ENCODE measurements at places on chromosomes 3 and 15.

DNA sequence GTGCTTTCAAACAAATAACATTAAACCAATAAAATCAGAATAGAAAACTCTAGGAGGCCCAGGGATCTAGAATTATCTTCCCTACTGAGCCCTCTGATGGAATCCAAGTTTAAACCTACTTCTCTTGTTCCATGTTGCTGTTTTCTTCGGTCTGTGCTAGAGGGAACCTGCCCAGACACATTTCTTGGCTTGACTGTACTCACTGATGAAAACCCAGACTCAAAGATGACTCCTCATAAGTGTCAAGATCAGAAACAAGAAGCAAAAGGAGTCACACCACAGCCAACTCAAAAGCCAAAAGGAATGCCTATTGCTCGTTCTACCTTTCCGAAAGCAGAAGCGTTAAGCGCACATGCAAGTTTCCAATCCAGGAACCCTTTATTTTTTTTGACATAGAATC is 31.6 kb downstream of the SCAP start:
- no peak for DNase-seq

DNA sequence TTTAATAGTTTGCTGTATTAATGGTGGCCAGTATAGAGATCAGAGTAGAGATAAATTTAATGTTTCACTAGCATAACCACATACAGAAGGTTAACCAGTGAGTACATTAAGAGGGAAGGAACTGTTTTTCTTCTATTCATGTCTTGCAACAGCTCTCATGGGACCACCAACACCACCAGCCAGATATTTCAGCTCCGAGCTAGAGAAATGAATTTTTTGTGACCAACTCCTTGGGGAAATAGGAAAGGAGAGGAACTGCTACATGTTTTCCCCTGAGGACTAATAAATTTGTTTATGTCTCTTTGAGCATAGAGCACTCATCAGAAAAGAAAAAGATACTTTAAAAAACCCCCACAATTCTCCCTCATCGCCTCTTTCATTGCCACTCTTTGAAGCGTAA is 247.5 kb downstream of the MBNL1 start:
- DNase-seq: no peak

DNA sequence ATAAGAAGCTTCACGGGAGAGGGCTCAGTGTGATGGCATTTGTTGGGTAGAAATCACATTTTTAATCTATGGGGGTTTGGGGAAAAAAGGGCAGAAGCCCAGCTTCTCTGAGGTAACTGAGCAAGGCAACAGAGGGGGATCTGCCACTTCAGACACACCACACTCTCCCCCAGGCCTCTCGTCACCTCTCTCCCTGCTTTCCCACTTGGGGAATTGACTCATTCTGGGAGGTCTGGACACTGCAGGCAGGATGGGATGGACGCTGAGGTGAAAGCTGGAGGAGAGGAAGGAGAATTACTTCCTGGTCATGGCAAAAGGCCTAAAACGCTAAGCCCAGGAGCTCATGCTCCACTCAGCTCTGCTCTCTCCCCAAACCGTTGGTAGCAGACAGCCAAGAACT is 33.2 kb downstream of the MYO5C start:
- DNase-seq: no peak

DNA sequence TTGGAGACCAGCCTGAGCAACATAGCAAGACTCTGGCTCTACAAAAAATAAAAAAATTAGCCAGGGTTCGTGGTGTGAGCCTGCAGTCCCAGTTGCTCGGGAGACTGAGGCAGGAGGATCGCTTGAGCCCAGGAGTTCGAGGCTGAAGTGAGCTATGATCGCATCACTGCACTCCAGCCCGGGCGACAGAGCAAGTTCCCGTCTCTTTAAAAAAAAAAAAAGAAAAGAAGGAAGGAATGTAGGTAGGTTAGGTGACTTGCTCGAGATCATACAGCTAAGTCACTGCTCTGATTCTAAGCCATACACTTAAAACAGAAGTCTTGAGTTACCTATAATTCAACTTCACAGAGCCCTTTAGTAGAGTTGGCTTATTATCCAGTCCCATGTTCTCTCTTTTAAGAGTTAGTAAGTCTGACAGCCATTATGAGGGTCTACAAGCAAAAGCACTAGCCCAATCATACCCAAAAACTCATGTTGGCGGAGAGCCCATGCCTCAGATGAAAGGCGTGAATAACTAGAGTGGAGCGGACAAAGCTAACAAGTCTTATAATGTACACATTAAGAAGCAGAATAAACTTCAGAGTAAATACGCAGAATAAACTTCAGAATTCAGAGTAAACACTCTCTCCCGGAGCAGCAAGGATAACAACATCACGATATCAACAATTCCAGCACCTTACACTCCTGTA is 768 bp downstream of the AAGAB start:
- no peak for DNase-seq

DNA sequence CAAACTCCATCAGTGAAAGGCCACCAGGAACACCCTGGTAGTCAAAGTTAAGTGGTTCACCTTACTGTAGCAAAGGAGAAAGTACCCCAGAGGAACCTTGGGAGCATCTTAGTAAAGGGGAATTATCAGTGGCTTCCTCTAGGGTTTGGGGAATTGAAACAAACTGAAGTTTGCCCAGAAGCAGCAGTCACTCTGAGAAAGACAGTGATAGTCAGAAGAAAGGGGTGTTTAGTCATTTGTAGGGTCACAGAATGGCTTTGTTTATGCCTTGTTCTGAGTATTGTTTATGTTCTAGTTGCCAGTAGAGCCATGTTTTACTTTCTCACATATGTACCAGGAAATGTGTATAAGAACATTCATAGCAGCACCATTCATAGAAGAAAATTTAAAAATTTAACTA is 93.8 kb downstream of the FHIT start:
- no peak for DNase-seq

GRCh38 chr15:89577776-89578115 is 2.5 kb downstream of the TICRR start:
- DNase-seq: no peak

DNA sequence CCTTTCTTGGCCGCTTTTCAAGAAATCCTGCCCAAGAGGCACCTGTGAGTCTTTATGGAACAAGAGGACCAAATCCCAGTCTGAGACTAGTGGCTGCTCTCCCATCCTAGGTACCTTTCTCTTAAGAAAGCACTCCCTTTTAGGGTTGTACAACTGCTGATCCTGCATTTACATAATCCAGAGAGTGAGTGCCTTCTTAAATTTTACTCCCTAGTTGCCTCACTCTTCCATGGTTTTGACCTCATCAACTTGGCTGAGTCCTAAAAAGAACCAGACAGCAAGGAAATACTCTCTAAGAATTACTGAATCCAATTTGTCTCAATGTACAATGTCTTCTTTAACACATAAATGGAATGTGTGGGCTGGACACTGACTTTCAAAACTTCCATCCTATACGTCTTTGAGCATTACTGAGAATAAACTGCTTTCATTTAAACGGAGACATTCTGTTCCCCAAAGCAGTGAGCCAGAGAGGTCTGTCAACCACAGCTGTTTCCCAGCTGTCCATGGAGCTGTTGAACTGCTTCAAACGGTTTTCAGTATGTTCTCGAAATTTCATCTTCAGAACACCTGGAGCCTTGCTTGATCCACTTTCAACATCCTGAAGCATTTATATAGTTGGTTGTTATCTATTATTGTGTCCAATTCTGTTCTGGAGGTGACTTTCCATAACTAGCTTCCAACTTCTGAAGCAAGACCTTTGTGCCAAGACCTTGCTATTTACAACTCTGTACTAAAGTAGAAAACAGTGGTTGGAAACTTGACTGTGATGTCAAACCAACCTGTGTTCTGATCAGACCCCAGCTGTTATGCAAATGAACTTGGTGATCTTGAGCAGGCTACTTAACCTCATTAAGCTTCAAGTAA is 179.1 kb downstream of the SLC9A9 start:
- no peak for DNase-seq

- no peak for DNase-seq
These were observed 163.8 kb upstream of the ARHGEF26 start for GRCh38 chr3:153957421-153957820.

DNA sequence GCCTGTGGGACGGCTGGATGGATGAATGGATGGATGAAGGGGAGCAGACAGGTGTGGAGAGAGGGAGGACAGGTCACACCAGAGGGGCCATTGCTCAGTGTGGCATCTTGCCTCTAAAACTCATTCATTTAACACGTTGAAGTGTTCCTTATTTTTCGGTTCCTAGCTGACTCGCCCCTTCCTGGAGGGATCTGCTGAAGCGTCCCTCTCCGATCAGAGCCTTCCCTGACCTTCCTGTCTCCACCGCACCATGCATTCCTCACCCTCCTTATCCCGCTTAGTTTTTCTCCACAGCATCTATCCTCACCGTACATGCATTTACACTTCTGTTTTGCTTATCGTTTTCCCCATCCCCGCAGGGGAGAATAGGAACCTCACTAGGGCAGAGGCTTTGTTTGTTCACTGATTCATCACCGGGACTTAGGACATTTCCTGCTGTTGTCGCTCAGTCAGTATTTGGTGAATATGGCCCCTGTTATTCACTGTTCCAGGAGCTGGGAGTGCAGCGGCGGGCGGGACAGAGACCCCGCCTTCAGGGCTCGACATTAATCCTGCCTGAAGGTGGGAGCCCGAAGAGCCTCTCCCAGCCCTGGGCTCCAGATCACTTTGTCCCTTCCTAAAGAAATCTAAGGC is 32.0 kb downstream of the FOXL2 start:
- no peak for DNase-seq

GRCh38 chr3:73503781-73504180 is 121.0 kb downstream of the PDZRN3 start:
- DNase-seq: no peak

GRCh38 chr3:37964146-37964545 is 26.4 kb upstream of the VILL start:
- no peak for DNase-seq

DNA sequence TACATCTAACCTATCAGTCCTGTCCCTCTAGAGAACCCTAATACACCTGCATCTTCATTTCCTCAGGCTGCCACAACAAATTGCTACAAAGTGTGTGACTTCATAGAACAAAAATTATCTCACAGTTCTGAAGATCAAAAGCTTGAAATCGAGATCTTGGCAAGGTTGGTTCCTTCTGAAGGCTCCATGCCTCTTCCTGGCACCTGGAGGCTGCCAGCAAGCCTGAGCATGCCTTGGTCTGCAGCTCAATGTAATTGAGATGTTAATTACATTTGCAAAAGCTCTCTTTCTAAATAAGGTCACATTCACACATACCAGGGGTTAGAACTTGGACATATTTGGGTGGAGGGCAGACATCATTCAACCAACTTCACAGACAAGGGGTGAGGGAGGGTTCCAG is 86.4 kb upstream of the ABHD17C start:
- DNase-seq: no peak

DNA sequence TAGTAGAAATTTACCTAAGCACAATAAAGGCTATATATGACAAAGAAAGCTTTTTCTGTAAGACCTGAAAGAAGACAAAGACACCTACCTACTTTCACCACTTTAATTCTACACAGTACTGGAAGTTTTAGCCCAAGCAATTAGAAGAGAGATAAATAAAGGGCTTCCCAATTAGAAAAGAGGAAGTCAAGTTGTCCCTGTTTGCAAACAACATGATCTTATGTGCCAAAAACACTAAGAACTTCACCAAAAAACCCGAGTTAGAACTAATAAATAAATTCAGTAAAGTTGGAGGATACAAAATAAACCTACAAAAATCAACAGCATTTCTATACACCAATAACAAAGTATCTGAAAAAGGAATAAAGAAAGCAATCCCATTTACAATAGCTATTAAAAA is 190.9 kb downstream of the NR2F2 start:
- no peak for DNase-seq
